CD4-positive, alpha-beta T cell treated with Interleukin-6 for 4 hours (primary cell): ENCODE measurements at places on chromosomes 1 and 21.

DNA sequence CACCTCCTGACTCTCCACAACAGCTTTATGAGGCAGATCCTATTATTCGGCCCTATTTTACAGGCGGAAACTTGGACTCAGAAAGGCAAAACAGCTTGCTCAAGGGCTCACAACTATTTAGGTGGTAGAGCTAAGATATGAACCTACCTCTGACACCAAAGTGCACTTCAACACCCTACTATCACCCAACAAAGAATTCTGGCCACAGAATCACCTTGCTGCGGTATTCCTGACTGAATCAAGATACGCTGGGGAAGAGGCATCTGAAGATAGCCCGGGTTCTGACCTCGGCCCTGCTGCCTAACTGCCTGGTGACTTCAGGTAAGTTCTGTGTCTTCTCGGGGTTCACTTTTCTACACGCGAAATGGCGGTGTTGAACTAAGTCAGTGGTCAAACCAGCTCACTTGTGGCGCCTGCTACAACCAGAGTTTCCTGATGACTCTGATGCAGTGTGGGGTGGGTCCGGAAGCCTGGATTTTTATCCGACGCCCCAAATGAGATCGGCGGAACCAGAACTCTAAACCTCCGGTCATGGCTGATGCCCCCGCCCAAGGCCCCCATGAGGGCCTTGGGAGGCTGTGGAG is 608 bp downstream of the PEF1 start:
- no peak for DNase-seq

- no peak for DNase-seq
These were observed 21.8 kb downstream of the RGS13 start for GRCh38 chr1:192657760-192658159.

GRCh38 chr1:119827010-119827409 is 15.8 kb upstream of the REG4 start:
- no peak for DNase-seq

- DNase-seq: no peak
These were observed 101.4 kb downstream of the BEND5 start for GRCh38 chr1:48675251-48675650.

GRCh38 chr1:52102336-52103013 is 39.4 kb upstream of the ZFYVE9 start:
- DNase-seq: no peak

GRCh38 chr1:158248118-158248517 is 6.1 kb upstream of the CD1A start:
- DNase-seq: peak; percentile 38

- no peak for DNase-seq
These were observed 123.2 kb upstream of the BARHL2 start for GRCh38 chr1:90840352-90840751.

DNA sequence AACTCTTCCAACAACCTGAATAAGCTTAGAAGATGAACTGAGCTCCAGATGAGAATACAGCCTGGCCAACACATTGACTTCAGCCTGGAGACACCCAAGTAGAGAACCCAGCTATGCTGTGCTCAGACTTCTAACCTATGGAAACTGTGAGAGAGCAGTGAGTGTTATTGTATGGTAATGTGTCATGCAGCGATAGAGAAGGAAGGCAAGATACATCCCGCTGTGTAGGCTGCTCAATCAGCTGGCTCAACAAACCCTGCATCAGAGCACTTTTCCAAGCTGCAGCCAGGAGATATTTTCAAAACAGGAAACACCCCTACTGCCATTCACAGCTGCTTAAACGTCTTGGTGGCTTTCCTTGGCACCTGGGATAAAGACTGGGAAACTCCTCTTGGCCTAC is 321.3 kb downstream of the SIPA1L2 start:
- DNase-seq: no peak

DNA sequence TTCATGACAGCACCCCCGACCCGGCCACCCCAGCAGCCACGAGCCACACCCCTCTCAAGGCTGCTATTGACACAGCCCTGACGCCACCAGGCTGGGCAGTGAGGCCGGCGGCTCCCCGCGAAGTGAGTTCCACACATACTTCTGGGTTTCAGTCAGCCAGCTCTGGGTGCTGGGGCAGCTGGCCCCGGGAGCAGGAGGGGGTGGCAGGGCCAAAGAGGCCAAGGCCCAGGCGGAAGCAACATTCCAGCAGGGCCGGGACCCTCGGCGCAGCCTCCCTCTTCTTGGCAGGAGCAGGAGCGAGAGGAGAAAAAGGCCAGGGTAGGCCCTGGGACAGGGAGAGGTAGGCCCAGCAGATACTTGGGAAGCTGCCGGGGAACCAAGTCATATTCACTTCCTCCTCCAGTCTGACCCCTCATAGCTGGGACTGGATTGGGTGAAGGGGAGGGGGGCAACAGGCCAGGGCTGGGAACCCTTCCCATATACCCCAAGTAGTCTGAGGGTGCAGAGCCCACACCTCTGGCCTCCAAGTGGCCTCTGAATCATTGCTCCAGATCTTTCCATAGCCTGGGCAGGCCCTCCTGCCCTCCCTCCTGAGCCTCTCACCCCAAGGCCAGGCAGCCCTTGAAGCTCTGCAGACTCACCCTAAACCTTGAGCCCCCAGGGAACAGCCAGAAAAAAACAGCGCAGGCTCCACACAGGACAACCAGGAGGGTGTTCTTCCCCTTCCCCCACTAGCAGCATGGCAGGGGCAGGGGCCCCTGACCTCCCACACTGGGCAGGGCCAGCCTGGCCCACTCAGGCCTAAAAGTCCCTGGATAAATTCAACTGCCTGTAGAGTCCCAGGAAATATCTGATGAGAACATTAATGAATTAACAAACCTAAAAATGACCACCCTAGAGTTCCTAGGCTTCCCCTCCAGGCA is 5.7 kb downstream of the HSPG2 start:
- DNase-seq: no peak

DNA sequence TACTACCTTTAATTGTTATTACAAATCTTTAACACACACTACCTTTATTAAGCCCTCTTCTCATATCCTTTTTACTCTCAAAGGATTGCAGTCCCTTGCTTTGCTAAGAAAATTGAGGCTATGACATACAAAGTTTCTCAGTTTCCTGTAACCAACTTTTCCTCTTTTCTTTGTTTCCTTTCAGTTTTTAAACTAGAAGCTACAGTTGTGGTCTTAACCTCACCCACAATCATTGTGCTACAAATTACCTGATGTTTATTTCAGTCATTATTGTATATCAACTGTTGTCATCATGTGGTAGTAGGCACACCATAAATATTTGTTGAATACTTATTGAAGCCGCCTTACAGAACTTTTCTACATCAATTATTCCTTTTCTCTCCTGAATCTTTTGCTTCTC is 51.8 kb downstream of the SLAMF6 start:
- no peak for DNase-seq

DNA sequence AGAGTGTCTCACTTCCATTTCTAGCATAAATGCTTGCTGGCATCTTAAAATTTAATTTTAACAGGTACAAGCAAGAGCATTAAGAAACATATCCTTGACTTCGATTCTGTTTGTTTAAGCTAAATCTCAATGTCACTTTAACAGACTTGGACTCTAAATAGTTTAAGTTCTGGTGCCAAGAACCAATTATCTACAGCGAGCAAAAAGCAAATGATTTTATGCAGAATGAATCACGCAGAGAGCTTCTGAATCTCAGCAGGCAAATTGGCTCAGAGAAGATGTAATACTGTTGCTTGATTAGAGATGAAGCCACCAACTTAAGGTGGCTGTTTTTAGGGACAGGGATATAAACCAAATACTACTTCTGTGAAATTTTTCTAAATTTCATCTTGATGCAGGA is 117.0 kb upstream of the PLD5 start:
- no peak for DNase-seq

- no peak for DNase-seq
These were observed 6.7 kb downstream of the POFUT2 start for GRCh38 chr21:45280969-45281368.
